Stimulated activated CD4-positive, alpha-beta T cell treated with anti-CD3 and anti-CD28 coated beads, Interleukin-15, amount 100 ng/mL, for 1 hour (primary cell): ENCODE measurements at places on chromosomes 3 and 15.

DNA sequence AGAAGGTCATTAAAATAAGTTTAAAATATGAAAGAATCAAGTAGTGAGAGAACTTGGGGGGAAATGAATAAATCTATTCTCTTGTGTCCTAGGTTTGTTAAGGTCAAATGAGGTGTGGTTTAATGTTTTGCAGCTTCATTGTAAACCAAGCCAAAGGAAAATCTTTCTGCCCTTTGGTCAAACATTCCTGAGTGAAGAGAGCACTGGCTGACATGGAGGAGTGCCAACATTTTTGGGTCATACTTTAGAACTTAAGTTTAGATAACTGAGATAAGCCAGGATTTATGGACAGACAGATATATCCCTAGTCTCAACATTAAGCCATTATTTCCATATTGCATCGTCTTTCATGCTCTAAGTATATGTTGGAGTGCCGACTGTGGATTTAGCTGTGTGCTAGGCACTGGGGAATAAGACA, 66.4 kb downstream of the PTPRG start:
- DNase-seq: no peak

- DNase-seq: no peak
Measured at GRCh38 chr3:86563400-86563970, 427.5 kb downstream of the VGLL3 start.

- no peak for DNase-seq
Measured at GRCh38 chr3:123412811-123413604, 35.9 kb downstream of the ADCY5 start.

- no peak for DNase-seq
Measured at GRCh38 chr3:118817748-118818165, 216.9 kb downstream of the IGSF11 start.

DNA sequence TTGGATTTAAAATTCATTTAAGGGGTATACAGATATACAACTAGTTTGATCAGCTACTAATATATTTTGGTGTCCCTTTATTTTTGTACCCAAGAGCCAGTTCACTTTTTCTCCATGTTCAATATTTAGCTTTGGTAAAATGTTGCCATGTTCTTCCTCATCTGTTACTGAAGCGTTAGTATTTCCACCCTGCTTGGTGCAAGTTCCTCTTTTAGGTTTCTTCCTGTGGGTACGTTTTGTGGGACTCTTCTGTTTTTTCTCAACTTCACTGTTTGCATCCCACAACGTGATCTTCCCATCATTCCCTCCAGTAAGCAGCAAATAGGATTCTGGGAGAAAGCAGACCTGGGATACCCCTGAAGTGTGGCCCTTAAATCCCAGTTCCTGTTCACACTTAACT, 14.1 kb downstream of the WDR53 start:
- no peak for DNase-seq

DNA sequence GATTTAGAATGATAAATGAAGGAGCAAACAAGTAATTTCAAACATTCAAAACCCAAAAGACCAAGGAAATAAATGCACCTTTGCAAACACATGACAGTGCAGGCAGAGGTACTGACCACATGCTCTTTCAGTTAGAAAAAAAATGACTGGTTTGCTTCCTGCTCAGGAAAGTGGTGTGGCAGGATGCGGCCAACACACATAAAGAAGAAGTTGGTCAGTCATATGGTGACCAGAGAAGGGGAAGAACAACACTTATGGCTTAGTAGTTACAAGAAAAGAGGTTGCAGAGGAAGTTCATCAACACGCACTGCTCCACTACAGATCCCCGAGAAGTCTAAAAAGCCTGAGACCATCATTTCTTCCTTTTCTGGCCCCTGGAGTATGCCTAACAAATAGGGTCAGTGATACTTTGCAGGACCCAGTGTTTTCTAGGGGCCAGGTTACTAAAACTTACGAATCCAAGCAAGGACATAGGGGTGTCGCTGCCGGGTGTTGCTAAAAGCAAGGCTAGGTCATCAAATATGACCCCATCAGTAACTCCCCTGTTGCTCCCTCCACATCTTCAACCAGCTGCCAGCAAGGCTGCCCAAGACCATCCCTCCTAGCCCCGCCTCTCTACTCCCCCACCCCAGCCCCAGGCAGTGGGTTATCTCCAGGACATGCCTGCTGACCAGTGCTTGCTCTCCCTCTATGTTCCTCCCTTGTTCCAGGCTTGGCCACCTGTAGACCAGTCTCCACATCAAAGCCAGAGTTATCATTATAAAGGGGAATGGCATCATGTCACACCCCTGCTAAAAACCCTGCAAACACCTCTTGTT, 11.2 kb downstream of the ATP8B4 start:
- DNase-seq: no peak

DNA sequence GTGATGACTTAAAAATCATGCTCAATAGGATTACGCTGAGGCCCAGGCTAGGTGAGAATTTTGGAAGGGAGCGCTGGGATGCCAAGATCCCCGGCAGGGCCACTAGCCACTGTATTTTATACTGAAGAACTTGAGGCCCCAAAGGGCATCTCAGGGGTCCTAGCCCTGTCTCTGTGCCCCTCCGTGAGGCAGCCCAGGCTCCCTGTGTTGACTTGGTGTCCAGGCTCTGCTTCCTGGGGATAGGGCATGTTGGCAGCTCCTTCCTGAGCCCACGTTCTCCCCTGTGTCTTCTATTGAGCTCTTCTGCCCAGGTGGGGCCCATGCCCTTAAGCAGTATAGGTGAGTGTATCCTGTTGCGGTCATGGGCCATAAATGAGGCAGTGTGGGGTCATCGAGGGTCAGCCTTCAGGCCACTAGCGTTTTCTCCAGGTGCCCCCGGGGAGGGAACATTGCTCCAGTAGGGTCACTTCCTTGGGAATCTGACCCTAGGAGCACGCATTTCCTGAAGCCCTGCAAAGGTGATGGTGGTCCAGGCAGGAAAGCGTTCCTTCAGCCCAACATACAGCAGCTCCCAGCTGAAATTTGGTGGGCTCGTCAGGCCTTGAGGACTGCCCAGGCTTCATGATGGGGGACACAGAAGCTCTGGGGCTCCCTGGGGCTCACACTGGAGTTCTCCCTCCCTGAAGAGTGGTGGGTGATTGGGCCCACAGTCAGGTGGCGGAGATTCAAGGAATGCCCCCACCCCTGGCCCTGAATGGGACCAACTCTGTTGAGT, 189.4 kb downstream of the UBE3A start:
- DNase-seq: no peak

- DNase-seq: no peak
Measured at GRCh38 chr3:100027321-100027720, 87.0 kb downstream of the FILIP1L start.

DNA sequence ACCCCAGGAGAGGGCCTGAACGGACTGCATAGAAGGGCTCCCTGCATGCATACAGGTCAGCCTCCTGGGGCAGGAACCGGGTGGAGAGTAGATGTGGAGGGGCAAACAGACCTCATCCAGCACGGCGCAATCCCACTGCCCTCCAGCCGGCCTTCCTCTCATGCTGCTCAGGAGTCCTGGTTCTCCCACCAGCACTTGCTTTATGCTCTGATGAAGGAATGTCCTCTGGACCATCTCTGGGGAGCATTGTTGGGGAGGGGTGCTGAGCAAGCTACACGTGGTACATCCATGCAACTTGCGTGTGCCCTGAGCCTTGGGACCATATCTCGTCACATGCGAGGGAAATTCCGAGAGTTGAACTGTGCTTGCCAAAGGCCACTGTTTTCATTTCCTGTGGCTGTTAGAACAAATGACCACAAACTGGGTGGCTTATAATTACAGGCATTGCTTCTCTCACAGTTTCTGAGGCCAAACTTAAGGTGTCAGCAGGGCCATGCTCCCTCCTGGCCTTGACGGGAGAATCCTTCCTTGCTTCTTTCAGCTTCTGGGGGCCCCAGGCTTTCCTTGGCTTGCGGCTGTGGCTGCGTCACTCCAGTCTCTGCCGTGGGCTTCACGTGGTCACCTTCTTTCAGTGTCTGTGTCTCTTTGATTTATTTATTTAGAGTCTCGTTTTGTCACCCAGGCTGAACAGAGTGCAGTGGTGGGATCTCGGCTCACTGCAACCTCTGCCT, 12.2 kb downstream of the SELENOS start:
- no peak for DNase-seq

DNA sequence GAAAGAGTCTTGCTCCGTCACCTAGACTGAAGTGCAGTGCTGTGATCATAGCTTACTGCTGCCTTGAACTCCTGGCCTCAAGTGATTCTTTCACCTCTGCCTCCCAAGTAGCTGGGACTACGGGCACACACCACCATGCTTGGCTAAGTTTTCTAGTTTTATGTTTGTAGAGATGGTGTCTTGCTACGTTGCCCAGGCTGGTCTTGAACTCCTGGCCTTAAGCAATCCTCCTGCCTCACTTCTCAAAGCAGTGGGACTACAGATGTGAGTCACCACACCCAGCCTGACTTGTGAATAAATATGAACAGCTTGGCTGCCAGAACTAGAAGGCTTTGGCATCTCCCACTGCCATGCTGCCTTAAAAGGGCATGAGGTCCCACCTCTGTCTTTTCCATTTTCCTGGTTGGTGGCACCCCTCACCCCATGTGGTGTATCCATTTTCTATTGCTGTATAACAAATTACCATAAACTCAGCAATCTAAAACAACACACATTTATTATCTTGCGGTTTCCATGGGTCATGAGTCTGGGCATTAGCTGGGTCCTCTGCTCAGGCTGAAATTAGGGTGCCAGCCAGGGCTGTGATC, 44.3 kb downstream of the PTPRG start:
- no peak for DNase-seq

DNA sequence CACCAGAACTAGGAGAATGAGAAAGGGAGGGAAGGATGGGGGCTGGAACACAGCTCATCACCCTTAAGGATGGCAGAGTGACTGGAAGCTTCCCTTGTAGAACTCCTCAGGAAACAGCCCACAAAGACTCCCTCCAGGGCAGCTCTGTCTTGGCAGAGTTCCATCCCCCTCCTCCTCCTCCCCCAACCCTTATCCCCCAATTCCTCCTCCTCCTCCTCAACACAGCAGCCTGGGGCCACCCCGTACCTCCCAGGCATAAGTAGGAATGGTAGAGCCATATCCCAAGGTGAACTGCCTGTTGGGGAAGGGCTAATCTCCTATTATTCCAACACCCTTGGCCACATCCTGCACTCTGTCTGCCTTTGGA, 38.8 kb downstream of the ADCY5 start:
- no peak for DNase-seq

GRCh38 chr15:28147801-28148200, 48.7 kb upstream of the OCA2 start:
- no peak for DNase-seq

GRCh38 chr15:66935688-66936087, 129.7 kb upstream of the SMAD3 start:
- DNase-seq: no peak

DNA sequence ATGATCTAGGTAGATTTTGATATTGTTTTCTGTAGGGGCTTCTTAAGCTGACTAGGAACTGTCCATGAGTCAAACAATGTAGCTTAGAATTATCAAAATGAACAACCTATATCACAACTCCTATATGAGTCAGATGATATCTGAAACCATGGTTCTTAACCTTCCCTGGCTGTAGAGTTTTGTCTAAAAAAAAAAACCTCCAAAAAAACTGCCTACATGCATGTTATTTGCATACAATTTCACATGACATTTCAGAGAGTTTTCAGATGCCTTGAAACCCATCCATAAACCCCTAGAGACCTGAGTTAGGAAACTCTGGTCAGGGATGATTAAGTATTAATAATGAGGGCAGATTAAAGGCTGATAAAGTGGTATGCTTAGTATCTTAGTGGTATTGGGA, 157.0 kb downstream of the CHST2 start:
- DNase-seq: no peak

- no peak for DNase-seq
Measured at GRCh38 chr3:50603261-50604109, 8.1 kb downstream of the CISH start.

- no peak for DNase-seq
Measured at GRCh38 chr15:75007216-75007615, 11.9 kb downstream of the SCAMP5 start.

DNA sequence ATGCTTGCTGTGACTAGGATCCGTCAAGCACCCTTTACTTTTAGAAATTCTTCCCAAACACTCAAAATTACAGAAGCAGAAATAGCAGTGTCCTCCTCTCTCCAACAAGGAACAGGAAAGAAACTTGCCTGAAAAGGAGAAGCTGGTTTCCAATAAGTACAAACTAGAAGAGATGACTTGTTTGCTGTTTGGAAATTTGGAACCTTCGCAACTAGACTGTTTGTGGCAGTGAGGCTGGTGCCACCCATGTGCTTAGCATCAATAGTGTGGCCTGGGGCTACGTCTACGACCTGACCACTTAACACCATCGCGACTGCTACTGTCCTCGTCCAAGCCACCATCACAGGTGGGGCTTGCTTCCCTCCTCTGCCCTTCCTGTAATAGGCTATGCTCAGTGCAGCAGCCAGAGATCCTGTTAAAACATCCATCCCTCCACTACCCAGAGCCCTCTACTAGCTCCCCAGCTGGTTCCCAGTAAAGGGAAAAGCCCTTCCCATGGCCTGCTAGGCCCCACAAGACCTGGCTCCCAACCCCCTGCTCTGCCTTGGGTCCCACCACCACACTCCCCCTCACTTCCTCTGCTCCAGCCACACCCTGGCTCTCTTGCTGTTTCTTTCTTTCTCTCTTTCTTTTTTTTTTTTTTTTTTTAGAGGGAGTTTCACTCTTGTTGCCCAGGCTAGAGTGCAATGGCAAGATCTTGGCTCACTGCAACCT, 52.6 kb upstream of the CCR2 start:
- no peak for DNase-seq

DNA sequence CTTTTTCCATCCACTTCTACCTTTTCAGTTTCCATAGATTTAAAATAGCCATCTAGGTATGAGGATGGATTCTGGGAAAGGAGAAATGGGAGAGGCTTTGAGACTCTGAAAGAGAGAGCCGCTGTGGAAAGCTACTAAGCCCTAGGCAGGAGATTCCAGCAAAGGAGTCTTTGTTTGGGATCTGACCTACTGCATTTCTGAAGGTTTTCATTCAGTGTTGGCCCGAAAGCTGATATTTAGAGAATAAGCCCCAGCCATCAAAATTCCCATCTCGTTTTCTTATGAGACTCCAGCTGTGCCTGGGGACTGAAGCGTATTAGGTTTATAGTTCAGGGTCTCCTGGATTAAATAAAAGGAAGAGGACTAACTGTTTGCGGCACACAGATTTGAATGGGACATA, 19.5 kb downstream of the LIPH start:
- no peak for DNase-seq

GRCh38 chr3:9173445-9173844, 76.0 kb downstream of the SRGAP3 start:
- no peak for DNase-seq

GRCh38 chr15:61159901-61160300, 69.2 kb downstream of the RORA start:
- no peak for DNase-seq

- DNase-seq: peak; percentile 54
Measured at GRCh38 chr3:50274371-50275104, 4.3 kb upstream of the LSMEM2 start.

GRCh38 chr3:110589341-110589740, 482.3 kb upstream of the NECTIN3 start:
- no peak for DNase-seq

DNA sequence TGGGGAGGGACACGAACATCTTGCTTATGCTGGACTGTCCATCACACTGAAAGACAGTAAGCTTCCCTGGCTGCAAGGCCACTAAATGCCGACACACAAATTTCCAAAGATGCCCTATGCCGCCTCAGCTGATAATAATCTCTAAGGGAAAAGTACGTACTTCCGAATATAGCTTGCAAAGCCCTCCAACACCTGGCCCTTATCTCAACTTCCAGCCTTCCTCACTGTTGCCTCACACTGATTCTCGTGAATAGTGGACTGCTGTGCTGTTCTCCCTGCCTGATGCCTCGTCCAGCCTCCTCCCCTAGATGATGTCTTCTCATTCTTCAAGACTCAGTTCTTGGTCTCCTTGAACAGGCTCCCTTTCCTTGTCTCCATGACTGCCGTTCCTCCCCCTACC, 72.3 kb downstream of the CD47 start:
- DNase-seq: no peak
